Activated naive CD4-positive, alpha-beta T cell treated with anti-CD3 and anti-CD28 coated beads for 36 hours (primary cell): ENCODE measurements at places on chromosomes 5 and 9. TPM values are rescaled to one million over a fixed set of nuclear protein-coding genes. Genes with fewer than 3 reads are reported as not detected.

The GPR150 gene
- 0.94 TPM for total RNA-seq

The TAF11L10 gene
- total RNA-seq = not detected

The IL33 gene
- total RNA-seq = not detected

The RASGRF2 gene
- total RNA-seq = 9.2 TPM

The ACER2 gene
- 2.0 TPM for total RNA-seq

The MZB1 gene
- total RNA-seq = 2.8 TPM

The CXXC5 gene
- 1.2 TPM for total RNA-seq

The TLX3 gene
- not detected for total RNA-seq

DNA sequence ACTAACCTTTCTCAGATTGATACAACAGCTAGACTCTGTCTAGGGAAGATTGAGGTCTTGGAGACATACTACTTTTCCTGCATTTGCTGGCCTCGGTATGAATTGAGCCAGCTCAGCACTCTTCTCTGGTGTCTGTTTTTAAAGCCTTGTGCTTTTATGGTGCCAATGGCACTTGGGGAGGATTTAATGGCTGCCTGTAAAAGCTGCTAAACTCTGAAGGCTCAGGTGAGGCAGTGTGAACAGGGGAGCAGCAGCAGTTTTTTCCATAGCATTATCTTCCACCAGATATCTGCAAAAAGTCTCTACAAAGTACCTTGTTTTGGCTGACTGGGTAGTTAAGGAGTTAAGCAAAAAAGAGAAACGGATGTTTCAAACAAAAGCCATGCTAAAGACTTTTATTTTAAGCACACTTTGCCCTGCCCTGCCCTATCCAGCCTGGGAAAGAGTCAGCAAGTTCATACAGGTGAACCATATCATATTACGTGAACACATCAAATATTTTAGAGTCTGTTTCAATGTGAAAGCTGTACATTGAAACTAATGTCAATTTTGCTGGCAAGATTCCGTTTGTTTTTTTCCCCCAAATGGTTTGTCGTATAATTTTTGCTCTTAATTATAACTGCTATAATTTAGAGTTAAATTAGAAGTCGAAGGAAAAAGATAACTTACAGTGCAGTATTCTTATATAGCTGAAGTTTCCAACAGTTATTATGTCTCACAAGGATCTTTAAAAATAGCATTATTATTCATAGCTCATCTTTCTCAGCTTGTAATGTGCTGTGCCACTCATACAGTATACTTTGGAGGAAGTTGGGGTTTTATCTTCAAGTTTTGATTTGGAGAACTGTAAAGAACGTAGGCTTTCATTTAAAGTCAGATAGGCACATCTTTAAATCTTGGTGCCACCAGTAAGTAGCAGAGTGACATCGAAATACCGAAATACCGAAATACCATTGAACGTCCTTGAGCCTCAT is 424.1 kb upstream of the CD180 start:
- H3K4me1 ChIP-seq = peaks cover 7% of the 10 kb centered on the region
- no peak for DNase-seq
- H3K4me3 ChIP-seq = no peak overlapping the region
- no peaks in the 10 kb centered on the region for H3K36me3 ChIP-seq
- H3K27me3 ChIP-seq = peaks cover 4% of the 10 kb centered on the region
- no peak overlapping the region for H3K27ac ChIP-seq

DNA sequence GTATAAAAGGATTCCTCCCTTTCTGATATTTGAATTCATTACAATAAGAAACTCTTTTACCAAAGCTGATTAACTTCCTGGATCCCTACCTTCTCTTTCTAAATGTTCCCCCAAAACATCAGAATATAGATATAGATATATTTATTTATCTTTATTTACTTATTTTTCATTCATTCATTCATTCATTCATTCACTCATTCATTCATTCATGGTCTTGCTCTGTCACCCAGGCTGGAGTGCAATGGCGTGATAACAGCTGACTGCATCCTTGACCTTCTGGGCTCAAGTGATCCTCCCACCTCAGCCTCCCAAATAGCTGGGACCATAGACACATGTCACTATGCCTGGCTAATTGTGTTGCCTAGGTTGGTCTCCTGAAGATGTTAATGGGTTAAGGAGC is 30.7 kb downstream of the GIN1 start:
- peaks cover 59% of the 10 kb centered on the region for H3K36me3 ChIP-seq
- H3K4me3 ChIP-seq = no peak overlapping the region
- H3K27me3 ChIP-seq = no peaks in the 10 kb centered on the region
- H3K4me1 ChIP-seq = no peaks in the 10 kb centered on the region
- H3K27ac ChIP-seq = no peak overlapping the region

- H3K4me1 ChIP-seq = no peaks in the 10 kb centered on the region
- no peak overlapping the region for H3K4me3 ChIP-seq
- H3K36me3 ChIP-seq = no peaks in the 10 kb centered on the region
- H3K27ac ChIP-seq = no peak overlapping the region
These were observed 422.5 kb downstream of the CDH18 start for GRCh38 chr5:19565466-19565865.

- H3K4me3 ChIP-seq = no peak overlapping the region
- H3K27ac ChIP-seq = no peak overlapping the region
- H3K36me3 ChIP-seq = no peaks in the 10 kb centered on the region
- no peak for DNase-seq
- H3K27me3 ChIP-seq = peaks cover 9% of the 10 kb centered on the region
- peaks cover 25% of the 10 kb centered on the region for H3K4me1 ChIP-seq
These were observed 2.5 kb downstream of the CD14 start for GRCh38 chr5:140630292-140631035.

- H3K4me3 ChIP-seq = no peak overlapping the region
- no peak for DNase-seq
- H3K4me1 ChIP-seq = no peaks in the 10 kb centered on the region
- H3K36me3 ChIP-seq = no peaks in the 10 kb centered on the region
- peaks cover 14% of the 10 kb centered on the region for H3K27me3 ChIP-seq
- H3K27ac ChIP-seq = no peak overlapping the region
These were observed 181.6 kb upstream of the TMEM161B start for GRCh38 chr5:88450239-88450638.

DNA sequence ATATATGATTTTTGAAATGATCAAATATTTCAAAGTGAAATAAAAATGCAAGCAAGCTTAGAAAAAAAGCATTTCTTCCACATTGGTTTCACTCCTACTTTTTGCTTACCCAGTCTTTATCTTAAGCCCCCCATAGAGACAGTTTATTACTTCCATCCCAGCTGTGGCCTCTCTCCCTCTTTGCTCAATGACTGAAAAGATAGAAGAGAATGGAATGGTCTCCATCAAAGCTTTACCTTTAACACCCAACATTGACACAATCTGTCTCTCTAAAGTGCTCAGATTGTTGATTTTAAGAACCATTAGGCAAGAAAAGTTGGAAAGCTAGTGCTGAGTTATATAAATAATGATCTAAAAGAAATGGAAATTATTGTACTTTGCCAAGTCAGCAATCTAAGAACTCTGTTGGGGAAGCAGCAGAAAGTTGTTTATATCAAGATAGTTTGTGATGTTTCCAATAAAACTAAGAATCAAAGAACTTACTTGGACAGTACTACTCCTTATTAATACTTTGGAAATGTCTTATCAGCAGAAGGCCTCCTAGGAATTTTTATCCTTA is 277.5 kb upstream of the NREP start:
- no peak for DNase-seq
- no peak overlapping the region for H3K4me3 ChIP-seq
- no peaks in the 10 kb centered on the region for H3K36me3 ChIP-seq
- H3K27ac ChIP-seq = no peak overlapping the region
- peaks cover 2% of the 10 kb centered on the region for H3K27me3 ChIP-seq

- H3K36me3 ChIP-seq = no peaks in the 10 kb centered on the region
- DNase-seq = no peak
- H3K4me1 ChIP-seq = peaks cover 8% of the 10 kb centered on the region
- H3K27me3 ChIP-seq = no peaks in the 10 kb centered on the region
- H3K27ac ChIP-seq = no peak overlapping the region
These were observed 39.6 kb upstream of the FGF1 start for GRCh38 chr5:142725231-142726187.

DNA sequence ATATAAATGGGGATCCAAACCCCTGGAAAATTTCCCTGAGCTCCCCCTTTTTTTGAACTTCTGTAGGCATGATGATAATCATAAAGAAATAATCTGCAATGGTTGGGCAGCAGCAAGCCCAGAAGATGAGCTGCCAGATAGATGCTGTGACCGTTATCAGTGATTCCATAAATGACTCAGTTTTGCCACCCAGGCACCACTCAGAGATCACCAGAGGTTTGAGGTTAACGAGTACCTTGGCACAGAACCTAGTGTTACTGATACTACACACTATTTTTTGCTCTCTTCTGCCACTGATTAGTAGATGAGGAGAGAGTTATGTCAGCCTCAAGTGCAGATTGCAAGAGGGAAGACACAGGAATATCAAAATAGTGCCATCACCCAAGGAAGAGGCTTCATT is 199.3 kb upstream of the PTGER4 start:
- peaks cover 51% of the 10 kb centered on the region for H3K4me1 ChIP-seq
- no peaks in the 10 kb centered on the region for H3K36me3 ChIP-seq
- no peaks in the 10 kb centered on the region for H3K27me3 ChIP-seq
- peak; percentile 62 for DNase-seq

- H3K4me1 ChIP-seq = no peaks in the 10 kb centered on the region
- no peaks in the 10 kb centered on the region for H3K36me3 ChIP-seq
- no peak overlapping the region for H3K27ac ChIP-seq
- H3K27me3 ChIP-seq = no peaks in the 10 kb centered on the region
- no peak for DNase-seq
These were observed 285.3 kb upstream of the GRAMD2B start for GRCh38 chr5:126137891-126138280.

GRCh38 chr5:58871648-58872242 is 288.9 kb downstream of the RAB3C start:
- H3K27me3 ChIP-seq = no peaks in the 10 kb centered on the region
- H3K27ac ChIP-seq = no peak overlapping the region
- no peaks in the 10 kb centered on the region for H3K36me3 ChIP-seq
- no peaks in the 10 kb centered on the region for H3K4me1 ChIP-seq

GRCh38 chr5:128436749-128437188 is 101.3 kb downstream of the FBN2 start:
- no peak overlapping the region for H3K27ac ChIP-seq
- H3K27me3 ChIP-seq = no peaks in the 10 kb centered on the region

DNA sequence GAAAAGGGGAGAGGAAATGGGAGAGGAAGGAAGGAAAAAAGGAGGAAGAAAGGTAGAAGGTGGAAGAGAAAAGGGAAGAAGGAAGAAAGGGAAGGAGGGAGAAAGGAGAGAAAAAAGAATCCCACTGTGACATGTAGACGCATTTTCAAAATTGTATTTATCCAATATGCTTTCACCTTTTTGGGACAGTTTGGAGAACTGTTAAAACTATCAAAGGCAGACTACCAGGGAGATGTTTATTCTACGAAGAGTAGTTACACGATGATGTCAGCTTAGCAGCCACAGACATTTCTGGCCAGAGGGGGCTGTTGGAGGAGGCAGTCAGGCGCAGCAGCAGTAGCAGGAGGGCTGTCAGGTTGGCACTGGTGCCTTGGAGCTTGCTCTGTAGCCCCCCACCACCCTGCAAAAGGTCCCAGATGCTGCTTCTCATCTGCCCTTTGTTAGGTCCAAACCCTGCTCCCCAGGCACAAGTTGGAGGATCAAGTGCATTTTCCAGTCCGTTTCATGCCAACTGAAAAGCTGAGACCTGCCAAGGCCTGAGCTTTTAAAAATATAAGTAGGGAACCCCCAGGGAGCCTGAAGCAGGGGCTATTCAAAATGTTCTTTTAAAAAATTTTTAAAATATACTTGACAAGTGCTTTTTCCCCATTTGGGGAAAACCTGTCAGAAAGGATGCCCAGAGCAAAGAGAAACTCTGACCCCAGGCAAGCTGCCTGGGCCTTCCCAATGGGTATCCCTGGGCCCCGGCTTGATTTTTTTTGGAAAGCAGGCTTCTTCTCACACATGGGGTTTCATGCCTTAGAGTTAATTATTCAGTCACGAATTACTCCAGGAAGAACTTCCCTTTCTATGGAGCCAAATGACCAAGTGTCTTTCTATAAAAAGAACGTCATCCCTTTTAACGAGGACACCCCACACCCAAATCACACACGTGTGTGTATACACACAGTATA is 203.3 kb downstream of the SLIT3 start:
- H3K4me3 ChIP-seq = no peak overlapping the region
- no peak overlapping the region for H3K27ac ChIP-seq
- no peak for DNase-seq
- no peaks in the 10 kb centered on the region for H3K4me1 ChIP-seq

GRCh38 chr5:43683884-43684471 is 81.0 kb downstream of the NNT start:
- H3K4me3 ChIP-seq = no peak overlapping the region
- H3K27ac ChIP-seq = no peak overlapping the region
- no peak for DNase-seq
- peaks cover 4% of the 10 kb centered on the region for H3K4me1 ChIP-seq

DNA sequence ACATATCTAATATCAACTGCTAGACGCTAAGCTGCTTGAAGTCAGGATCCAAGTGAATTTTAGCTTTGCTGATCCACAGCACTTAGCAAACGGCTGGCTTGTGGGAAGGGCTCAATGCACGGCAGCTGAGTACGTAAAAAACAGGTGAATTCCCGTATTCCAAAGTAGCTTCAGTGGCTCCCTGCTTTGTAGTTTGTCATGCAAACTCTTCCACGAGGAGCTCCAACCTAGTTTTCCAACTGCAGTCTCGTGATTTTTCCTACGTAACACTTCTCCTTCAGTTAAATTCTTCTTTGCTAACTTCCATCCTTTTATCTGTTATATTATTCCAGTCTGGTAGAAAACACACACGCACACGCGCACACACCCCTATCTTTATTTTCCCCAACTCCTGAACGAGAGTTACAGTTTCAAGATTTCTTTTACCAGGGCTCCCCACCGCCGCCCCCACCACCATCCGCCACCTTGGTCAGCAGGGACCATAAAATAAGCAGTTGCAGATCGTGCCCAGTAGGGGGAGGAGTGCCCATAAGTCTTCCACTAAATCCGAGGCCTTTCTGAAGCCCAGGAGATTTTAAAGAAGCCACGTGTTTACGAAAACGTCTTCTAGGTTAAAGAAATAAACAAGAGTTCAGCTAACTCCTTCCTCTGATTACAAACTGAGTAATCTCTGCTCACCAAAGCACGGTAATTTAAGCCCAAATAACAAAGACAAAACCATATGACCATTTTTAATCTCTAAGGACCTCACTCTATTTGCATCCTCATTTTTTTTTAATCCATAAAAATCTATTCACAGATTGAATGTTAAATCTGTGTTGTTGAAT is 34.8 kb upstream of the TRIO start:
- no peaks in the 10 kb centered on the region for H3K36me3 ChIP-seq
- peak; percentile 30 for DNase-seq
- peaks cover 10% of the 10 kb centered on the region for H3K4me1 ChIP-seq
- H3K27ac ChIP-seq = no peak overlapping the region
- peaks cover 24% of the 10 kb centered on the region for H3K27me3 ChIP-seq
